Activated CD4-positive, alpha-beta T cell treated with anti-CD3 and anti-CD28 coated beads for 36 hours (primary cell): ENCODE measurements at places on chromosomes 5 and 9. TPM values are rescaled to one million over a fixed set of nuclear protein-coding genes. Genes with fewer than 3 reads are reported as not detected.

GARIN3 gene
- 0.82 TPM for total RNA-seq

NTRK2 gene
- total RNA-seq, result 1.8 TPM

LHX3 gene
- not detected for total RNA-seq

DNA sequence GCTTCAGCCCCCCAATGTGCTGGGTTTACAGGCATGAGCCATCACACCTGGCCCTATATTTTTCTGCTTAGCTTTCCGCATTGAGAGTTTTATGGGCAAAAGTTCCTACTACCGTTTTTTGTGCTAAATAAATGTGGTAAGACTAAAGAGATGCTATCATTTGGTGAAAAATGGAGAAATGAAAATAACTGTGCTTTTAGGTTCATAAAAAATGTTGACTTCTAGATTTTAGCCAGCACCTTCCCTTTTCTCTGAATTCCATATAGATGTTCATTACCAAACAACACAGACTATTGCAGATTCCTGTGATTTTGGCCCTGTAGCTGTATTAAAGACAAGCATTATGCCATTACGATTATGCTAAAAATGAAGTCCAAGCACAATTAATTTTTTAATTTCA lies 72.0 kb upstream of the CTSL start:
- H3K27me3 ChIP-seq, result no peaks in the 10 kb centered on the region
- no peak overlapping the region for H3K27ac ChIP-seq
- H3K4me1 ChIP-seq, result no peaks in the 10 kb centered on the region
- H3K4me3 ChIP-seq, result no peak overlapping the region

- H3K36me3 ChIP-seq, result no peaks in the 10 kb centered on the region
- DNase-seq, result no peak
- no peaks in the 10 kb centered on the region for H3K27me3 ChIP-seq
- H3K27ac ChIP-seq, result no peak overlapping the region
Measured at GRCh38 chr5:142545650-142546322, 140.1 kb downstream of the FGF1 start.

GRCh38 chr5:33275391-33275790 lies 165.4 kb upstream of the TARS1 start:
- H3K27me3 ChIP-seq, result no peaks in the 10 kb centered on the region
- no peak overlapping the region for H3K4me3 ChIP-seq
- H3K4me1 ChIP-seq, result no peaks in the 10 kb centered on the region
- DNase-seq, result no peak

DNA sequence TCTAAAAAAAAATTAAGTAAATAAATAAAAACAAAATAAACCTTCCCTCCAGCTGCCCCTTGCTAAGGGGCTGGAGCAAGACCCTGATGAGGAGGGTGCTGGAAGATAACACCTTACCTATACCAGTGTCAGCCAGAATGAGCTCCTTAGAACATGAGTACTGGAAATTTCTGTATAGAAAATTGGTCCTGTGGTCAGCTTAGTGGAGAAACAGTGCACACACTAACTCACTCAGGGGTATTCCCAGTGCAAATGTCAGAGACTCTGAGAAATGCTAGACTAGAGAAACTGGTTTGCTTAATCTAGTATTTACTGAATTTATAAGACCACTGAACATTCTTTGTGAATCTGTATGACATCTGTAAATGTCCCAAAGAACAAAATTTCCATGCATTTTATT lies 62.1 kb upstream of the CTXN3 start:
- peaks cover 13% of the 10 kb centered on the region for H3K27me3 ChIP-seq
- no peak overlapping the region for H3K4me3 ChIP-seq
- H3K27ac ChIP-seq, result no peak overlapping the region
- peaks cover 5% of the 10 kb centered on the region for H3K4me1 ChIP-seq
- DNase-seq, result no peak

DNA sequence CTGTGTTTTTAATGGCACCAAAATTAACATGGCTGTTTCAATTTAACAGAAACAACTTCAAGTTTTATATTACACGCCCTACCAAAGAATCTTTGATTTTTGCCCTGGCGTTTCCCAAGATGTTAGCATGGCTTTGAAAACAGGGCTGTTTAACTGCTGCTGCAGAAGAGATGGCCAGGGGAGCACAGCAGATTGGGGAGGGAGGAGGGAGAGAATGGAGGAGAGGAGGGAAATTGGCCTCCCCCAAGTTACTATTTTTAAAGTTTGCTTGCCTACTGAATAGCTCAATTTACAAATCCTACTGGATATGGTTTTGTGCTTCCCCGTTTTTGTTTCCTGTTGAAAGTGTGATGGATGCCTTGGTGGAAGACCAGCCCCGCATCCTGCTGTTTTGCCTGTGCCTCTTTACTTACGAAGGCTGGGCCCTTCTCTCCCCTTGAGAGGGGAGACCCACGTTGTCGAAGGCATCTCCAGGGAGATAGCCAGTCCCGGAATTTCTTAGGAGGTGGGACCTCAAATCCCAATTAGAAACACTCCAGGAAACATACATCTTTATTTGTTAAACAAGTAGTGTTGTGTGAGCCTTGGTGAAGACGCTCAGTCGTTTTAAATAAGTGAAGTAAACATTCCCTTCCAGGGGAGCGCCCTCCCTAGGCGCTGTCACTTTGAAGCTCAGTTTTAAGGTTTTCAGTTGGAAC lies 98.6 kb downstream of the AOPEP start:
- H3K36me3 ChIP-seq, result peaks cover 6% of the 10 kb centered on the region
- H3K27me3 ChIP-seq, result no peaks in the 10 kb centered on the region
- H3K4me3 ChIP-seq, result no peak overlapping the region
- DNase-seq, result no peak
- peaks cover 5% of the 10 kb centered on the region for H3K4me1 ChIP-seq

DNA sequence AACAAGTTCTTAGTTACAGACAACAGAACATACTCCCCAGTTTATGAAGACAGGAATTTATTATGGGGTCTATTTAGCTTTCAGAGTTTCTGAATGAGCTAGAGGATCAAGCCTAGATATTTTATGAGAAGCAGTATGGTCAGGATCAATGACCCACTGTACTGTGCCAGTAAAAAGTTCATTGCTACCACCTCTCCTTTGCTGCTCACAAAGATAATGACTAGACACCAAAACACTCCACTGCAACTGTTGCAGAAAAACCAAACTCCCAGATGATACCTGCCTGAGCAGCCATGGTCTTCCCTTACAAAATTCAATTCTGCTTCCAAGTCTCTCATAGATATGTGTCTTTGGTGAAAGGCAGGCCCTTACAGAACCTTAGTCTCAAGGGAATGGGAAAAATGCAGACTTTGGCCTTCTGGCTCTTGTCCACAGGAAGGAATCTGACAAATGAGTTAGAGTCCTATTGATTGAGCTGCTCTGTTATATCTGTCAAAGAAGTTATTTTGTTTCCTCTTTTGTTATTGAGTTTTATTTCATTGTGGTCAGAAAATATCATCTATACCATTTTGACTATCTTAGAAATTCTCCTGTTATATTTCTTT lies 74.7 kb upstream of the RASGRF2 start:
- H3K4me3 ChIP-seq, result no peak overlapping the region
- no peak for DNase-seq
- no peaks in the 10 kb centered on the region for H3K27me3 ChIP-seq
- peaks cover 20% of the 10 kb centered on the region for H3K36me3 ChIP-seq

- H3K4me1 ChIP-seq, result peaks cover 15% of the 10 kb centered on the region
- peaks cover 41% of the 10 kb centered on the region for H3K27me3 ChIP-seq
- peak overlapping the region; percentile 63 for H3K4me3 ChIP-seq
- peaks cover 3% of the 10 kb centered on the region for H3K36me3 ChIP-seq
Measured at GRCh38 chr5:77852068-77852513, 76.0 kb upstream of the TBCA start.

- H3K27ac ChIP-seq, result peak overlapping the region; percentile 31
- no peak for DNase-seq
- peaks cover 56% of the 10 kb centered on the region for H3K36me3 ChIP-seq
- no peaks in the 10 kb centered on the region for H3K27me3 ChIP-seq
- H3K4me1 ChIP-seq, result peaks cover 42% of the 10 kb centered on the region
Measured at GRCh38 chr5:43140286-43140685, 19.6 kb downstream of the ZNF131 start.

DNA sequence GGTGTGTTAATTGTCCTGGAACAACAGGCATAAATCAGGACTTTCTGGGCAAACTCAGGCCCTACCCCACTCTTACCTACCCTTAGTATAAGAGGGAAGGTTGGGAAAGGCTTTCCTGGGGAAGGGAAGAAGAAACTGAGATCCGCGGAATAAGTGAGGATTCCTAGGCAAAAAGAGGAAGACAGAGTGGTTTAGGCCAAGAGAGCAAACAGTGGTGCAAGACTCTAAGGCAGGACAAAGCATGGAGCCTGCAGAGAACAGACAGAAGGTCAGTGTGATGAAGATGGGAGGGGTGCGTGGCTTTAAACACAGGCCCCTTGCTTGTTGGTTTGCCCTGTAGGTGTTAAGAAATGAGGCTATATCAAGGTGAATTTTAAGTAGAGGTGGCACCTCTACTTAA lies 69.4 kb downstream of the TMC1 start:
- no peak for DNase-seq
- H3K27me3 ChIP-seq, result peaks cover 6% of the 10 kb centered on the region
- H3K27ac ChIP-seq, result peak overlapping the region; percentile 65
- no peaks in the 10 kb centered on the region for H3K36me3 ChIP-seq
- peaks cover 25% of the 10 kb centered on the region for H3K4me1 ChIP-seq
- H3K4me3 ChIP-seq, result no peak overlapping the region

DNA sequence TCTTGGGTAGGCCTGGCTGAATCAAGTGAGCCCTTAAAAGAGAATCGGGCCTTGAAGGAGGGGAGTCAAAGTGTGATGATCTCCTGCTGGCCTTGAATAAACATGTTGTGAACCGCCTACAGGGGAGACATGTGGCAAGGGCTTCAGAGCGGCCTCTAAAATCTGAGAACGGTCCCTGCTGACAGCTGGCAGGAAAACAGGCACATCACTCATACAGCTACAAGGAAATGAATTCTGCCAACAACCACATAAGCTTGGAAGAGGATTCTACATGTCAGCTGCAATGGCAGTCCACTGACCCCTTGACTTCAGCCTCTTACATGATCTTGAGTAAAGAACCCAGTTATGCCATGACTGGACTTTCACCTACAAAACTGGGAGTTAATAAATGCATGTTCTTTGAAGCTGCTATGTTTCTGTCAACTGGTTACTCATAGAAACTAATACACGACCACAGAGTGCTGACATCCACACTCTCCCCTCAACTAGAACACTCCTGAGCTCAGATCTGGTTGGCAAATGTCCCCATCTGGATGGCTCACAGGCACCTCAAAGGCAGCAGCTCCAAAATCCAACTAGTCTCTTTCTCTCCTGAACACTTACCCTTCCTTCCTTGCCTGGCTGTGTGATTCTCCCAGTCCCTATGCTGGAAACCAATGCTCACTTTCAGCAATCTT lies 333.1 kb downstream of the ASTN2 start:
- no peak overlapping the region for H3K27ac ChIP-seq
- no peak overlapping the region for H3K4me3 ChIP-seq
- H3K27me3 ChIP-seq, result no peaks in the 10 kb centered on the region
- H3K36me3 ChIP-seq, result no peaks in the 10 kb centered on the region
- DNase-seq, result no peak

DNA sequence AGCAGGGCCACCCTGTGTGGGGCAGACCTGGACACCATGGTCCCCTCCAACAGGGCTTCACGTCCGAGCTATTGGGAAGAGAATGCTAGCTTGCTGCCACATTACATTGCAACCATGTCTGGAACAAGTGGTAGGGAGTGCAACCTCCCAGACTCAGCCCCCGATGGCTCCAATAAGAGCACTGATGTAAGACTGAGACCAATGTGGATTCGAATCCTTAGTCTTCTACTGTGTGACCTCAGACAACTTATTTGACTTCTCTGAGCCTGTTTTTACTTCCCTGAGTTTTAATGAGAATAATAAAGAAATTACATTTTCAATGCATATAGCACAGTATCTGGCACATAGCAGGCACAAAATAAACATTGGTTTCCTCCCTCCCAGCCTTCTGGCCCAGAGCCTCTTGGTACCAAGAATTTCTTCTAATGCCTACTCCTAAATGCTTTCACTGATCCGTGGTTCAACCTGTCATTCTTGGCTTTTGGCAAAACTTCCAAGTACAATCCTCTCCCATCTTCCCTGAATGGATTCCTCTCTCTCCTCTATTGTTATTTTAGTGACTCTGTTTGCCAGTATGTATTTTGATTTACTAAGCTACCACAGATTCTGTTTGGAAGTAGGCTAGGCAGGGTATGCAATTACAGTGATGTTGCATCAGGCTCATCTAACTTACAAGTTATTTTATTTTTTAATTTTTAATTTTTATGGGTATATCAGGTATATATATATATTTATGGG lies 34.6 kb upstream of the COL15A1 start:
- no peak for DNase-seq
- peaks cover 2% of the 10 kb centered on the region for H3K27me3 ChIP-seq
- H3K4me1 ChIP-seq, result no peaks in the 10 kb centered on the region
- H3K36me3 ChIP-seq, result no peaks in the 10 kb centered on the region
- no peak overlapping the region for H3K4me3 ChIP-seq
- H3K27ac ChIP-seq, result no peak overlapping the region

DNA sequence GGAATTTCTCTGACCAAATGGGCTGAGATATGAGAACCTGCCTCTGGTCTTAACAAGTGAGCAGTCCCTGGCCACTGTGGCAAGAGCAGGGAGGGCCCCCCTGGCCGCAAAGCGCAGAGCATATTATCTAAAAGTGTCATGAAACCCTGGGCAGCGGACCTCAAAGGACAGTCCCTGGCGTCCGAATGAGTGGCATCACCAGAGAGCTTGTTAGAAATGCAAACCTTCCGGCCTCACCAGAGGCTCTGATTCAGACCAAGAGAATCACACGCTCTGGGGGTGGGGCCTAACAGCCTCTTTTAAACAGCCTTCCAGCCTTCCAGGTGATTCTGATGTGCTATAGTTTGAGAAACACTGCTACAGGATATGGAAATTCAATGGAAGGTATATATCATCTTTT lies 10.9 kb downstream of the PTPN3 start:
- H3K36me3 ChIP-seq, result no peaks in the 10 kb centered on the region
- H3K4me3 ChIP-seq, result no peak overlapping the region
- H3K4me1 ChIP-seq, result no peaks in the 10 kb centered on the region
- no peak overlapping the region for H3K27ac ChIP-seq

DNA sequence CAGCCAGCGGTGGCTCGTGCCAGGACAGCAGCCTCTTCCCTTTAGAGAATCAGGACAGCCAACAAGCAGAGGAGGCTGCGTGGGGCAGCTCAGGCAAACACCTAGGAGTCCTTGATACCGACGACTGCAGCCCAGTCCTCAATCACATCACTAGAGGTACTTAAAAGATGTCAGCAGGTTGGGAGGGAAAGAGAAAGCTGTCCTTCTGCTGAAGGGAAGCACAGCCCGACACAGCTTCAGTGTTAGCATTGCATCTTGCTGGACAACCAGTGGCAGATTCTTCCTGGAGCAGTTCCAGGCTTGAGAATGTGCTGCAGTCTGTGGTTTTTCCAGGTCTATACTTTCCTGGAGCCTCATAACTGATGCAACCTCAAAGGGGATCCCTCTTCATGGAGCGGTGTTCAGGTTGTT lies 230.5 kb downstream of the SYK start:
- H3K36me3 ChIP-seq, result no peaks in the 10 kb centered on the region
- H3K27me3 ChIP-seq, result peaks cover 14% of the 10 kb centered on the region
- H3K4me1 ChIP-seq, result peaks cover 24% of the 10 kb centered on the region
- H3K4me3 ChIP-seq, result no peak overlapping the region
- no peak for DNase-seq

GRCh38 chr5:124136609-124137008 lies 609.8 kb downstream of the ZNF608 start:
- no peak for DNase-seq
- no peaks in the 10 kb centered on the region for H3K27me3 ChIP-seq
- no peak overlapping the region for H3K4me3 ChIP-seq
- H3K4me1 ChIP-seq, result no peaks in the 10 kb centered on the region
- no peak overlapping the region for H3K27ac ChIP-seq
